RCC 7860 (cell line): ENCODE measurements at places on chromosomes 2 and 18.

DNA sequence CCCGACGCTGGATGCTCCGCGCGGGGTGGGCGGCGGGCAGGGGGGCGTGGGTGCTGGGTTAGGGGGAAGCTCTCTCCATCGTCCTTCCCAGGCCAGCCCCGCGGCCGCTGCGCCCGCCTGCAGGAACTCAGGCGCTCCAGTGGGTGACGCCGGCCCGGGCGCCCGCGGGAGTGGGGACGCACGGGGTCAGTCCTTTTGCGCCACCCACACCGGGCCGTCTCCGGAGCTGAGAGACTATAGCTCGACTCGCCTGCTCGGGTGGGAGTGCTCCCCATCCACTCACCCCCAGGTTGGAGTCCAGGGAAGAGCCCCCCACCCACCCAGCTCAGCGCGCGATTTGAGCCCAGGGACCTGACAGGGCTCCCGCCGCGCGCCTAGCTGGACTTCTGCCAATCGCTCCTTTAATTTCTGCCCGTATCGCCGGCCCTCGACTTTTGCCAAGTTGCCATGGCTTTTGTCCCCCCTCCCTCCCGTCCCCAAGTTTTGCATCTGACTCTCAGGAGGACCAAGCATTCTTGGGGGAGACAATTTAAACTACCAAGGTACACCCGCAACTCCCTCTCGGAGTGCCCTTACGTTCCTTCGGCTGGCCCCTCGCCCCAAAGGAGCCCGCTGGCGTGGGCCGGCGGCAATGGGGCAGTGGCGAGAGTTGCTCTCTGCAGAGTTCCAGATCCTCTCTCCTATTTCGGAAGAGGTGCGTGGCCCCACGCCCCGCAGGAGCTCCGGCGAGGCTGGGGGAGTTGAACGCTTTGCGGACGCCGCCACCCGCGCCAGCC lies 205.8 kb upstream of the SMAD2 start:
- no peak for DNase-seq

DNA sequence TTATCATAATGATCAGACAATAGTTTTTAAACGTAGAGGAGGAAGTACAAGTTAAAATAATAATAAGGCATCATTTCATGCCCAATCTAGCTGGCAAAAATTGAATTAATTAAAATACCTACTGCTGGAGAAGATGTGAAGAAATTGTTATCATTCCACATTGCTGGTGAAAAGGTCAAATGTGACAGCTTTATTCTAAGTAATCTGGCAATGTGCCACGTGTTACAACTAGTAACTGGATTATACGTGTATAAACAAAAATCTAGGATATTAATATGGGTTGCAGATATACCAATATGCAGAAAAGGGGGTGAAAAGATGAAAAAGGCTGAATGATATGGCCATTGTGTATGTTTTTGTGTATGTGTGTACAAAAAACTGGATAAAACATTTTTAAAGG lies 32.4 kb downstream of the SMAD2 start:
- no peak for DNase-seq

DNA sequence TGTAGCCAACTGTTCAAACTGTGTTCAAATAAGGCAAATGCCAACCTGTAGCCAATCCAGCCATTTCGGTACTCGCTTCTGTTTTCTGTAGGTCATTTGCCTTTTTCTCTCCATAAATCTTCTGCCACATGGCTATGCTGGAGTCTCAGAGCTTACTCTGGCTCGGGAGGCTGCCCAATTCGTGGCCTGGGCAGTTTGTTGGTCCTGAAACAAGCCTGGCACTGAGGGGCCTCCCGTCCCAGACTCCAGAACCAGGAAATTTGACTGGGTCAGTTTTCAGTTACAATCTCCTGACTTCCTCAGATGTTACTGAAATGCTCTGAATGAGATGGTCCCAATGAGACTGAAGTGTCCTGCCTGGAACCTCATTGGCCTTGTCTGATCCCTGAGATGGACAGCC lies 120.8 kb upstream of the NPAS2 start:
- no peak for DNase-seq

GRCh38 chr2:220452561-220452960 lies 825.1 kb downstream of the SLC4A3 start:
- no peak for DNase-seq

GRCh38 chr2:112493048-112493447 lies 11.1 kb downstream of the TTL start:
- no peak for DNase-seq

DNA sequence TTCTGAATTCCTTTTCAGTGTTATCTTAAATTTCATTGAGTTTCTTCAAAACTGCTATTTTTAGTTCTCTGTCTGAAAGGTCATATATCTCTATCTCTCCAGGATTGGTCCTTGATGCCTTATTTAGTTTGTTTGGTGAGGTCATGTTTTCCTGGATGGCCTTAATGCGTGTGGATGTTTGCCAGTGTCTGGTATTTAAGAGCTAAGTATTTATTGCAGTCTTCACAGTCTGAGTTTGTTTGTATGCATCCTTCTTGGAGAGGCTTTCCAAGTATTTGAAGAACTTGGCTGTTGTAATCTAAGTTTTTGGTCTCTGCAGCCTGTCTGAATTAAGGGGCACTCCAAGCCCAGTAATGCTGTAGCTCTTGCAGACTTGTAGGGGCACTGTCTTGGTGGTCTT lies 249.3 kb downstream of the ZNF385B start:
- DNase-seq = no peak

- no peak for DNase-seq
These were observed 443 bp downstream of the CPSF3 start for GRCh38 chr2:9423922-9424272.

DNA sequence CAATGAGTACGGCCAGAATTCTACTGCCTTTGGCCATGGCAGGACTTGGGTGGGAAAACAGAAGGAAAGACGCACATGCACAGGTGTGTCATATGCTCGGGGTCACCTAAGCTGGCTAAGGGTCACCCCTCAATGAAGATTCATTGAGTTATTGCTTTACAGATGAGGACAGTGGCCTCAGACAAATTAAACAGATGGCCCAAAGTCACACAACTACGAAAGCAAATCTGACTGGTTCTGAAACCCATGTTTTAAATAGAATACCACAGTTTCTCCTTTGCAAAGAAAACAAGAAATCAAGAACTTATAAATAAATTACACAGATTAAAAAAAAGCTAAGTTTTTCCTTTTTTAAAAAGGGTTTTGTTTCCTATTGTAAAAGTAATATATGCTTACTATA lies 70.5 kb downstream of the ID2 start:
- no peak for DNase-seq

DNA sequence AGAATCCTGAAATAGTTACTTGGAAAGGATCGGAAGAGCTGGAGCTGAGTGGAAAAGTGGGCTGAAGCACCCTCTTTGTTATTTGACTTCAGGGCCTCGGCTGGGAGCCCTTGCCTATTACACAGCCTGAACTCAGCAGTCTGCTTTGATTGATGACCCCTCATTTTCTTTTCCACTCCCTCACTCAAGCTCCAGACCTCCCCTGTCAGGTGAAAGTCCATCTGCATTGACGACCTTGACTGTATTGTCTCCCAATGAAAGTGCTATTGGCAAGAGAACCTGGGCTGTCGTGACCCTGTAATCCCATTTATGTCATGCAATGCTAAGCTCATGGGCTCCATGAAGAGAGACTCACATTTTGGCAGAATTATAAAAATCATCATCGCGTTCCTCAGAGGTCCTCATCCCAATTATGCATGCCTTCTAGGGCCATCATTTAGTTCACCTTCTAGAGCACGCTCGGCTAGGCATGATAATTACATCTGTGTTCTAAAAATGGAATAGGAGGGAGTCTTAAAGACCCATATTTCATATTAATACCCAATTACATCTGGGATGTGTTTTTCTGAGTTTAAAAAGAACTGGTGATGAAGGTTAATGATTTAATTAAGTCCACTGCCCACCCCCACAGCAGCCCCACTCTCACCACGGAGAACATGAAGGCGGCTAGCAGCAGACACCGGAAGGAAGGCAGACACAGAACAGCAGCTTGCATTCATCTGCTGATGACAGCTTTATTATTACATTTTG lies 472.5 kb downstream of the PID1 start:
- DNase-seq = no peak

DNA sequence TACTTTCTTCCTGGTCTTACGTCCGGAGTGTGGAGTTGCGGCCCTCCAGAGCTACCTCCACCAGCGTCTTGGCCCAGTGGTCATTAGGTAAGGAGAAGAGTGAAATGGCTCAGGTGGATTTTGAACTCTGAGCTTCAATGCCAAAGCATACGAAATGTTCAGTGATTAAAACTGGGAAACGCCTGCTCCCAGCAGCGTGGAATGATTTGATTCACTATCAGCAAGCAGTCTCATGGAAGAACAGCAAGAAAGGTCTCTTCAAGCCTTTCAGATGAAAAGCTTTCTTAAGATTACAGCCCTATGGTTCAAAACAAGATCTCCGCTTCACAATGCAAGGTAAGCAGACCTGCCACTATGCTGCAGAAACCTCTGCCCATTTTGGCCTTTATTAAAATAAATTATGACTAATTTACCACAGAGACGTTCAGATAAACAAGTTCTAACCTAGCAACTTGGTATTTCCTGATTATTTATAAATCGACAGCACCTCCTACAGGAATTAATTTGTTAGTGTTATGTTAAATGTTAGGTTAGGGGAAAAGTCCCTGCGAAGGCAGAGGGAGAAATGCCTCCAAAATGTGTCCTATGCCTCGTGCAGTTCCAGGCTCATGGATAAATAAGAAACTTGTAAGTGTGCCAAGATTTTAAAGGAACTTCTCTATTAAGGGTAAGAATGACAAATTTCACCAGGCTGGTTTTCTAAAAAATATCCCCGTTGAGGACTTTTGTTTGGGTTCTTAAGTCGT lies 10.1 kb downstream of the SP9 start:
- DNase-seq = peak; percentile 42

- DNase-seq = no peak
These were observed 130.2 kb downstream of the FAM124B start for GRCh38 chr2:224271617-224272236.

DNA sequence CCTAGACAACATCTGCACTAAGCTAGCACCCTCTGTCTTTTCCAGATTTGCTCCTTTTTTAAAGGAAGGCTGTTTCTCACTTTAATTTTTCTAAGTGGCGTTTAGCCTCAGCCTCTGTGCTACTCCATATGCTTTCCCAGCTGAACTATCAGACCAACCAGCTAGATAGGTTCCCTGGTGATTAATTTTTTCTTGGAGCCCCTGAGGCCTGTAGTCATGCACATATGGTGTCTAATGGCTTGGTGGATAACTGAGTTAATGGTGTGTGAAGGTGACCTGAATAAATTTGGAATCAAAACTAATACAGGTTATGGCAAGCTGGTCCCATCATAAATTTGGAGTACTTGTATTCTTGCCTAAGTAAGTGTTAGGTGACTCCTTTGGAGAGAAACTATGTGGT lies 135.5 kb downstream of the MGAT5 start:
- no peak for DNase-seq

GRCh38 chr18:34796035-34796657 lies 86.0 kb downstream of the DTNA start:
- DNase-seq = no peak

GRCh38 chr18:78017869-78018268 lies 768.2 kb downstream of the GALR1 start:
- no peak for DNase-seq

- no peak for DNase-seq
These were observed 98.6 kb downstream of the CDH2 start for GRCh38 chr18:28078298-28078697.

GRCh38 chr2:121140734-121141133 lies 144.3 kb downstream of the TFCP2L1 start:
- DNase-seq = no peak

GRCh38 chr2:101667823-101668222 lies 29.7 kb upstream of the MAP4K4 start:
- DNase-seq = no peak

GRCh38 chr2:24400207-24400907 lies 40.0 kb upstream of the ITSN2 start:
- DNase-seq = no peak

GRCh38 chr2:172931918-172932520 lies 143.6 kb upstream of the MAP3K20 start:
- peak; percentile 41 for DNase-seq

GRCh38 chr2:164538240-164538866 lies 82.9 kb downstream of the GRB14 start:
- peak; percentile 53 for DNase-seq

- no peak for DNase-seq
These were observed 50.8 kb downstream of the EMILIN2 start for GRCh38 chr18:2897448-2898185.

GRCh38 chr2:218569661-218570500 lies 1.2 kb downstream of the CNOT9 start:
- DNase-seq = peak; percentile 12

- DNase-seq = peak; percentile 79
These were observed 84.2 kb downstream of the SOCS6 start for GRCh38 chr18:70373042-70373519.

DNA sequence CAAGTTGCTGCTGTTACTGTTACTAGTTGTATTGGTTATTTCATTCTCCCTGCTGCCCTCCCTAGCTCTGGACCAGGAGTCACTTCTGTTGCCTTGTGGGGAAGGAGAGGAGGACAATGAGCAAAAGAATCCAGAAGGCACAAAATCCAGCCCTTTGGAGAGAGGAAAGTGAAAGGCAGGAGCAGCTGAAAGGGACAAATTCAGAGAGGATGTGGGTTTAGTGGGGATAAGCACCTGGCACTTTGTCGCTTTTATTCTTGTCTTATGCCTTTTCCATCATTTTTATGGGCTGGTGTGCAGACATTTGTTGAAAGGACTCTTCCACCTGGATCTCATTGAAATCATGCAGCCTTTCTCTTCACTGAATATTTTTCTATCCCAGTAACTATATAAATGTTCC lies 24.3 kb upstream of the LTBP1 start:
- DNase-seq = no peak

DNA sequence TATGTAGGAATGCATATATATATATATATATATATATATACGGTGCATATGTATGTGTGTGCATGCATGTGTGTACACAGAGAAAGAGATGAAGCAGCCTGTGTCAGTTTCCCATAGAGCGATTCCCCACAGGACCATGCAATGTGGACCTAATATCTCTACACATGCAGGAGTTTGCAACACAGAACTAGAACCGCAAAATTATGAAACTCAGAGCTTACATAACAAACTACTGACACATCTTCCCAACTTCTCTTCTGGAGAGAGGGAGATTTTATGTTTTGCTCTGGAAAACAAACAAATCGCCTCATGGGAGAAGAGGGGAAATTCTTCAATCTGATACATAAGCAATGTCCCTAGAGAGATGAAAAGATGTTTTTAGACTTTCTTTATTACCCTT lies 377.2 kb downstream of the LRATD1 start:
- no peak for DNase-seq

DNA sequence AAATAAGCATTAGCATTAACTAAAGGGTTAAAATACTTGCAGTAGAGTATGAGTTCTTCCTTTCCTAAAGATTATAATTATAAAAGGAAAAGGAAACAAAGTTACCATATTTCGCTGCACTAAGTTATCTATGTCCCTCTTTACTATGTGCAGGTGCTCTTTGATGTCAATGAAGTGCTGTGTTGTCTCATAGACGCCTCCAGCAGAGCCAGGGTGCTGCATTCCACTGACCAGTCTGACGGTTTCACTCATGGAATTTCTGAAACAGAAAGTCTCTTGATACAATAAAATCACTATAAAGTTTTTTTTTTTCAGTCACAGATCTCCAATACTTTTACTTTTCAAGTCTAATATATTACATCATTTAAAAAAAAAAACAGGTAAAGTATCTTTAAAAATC lies 14.5 kb upstream of the CPLX4 start:
- no peak for DNase-seq

GRCh38 chr2:167844714-167845530 lies 402.5 kb downstream of the STK39 start:
- no peak for DNase-seq

- no peak for DNase-seq
These were observed 326.7 kb downstream of the AGAP1 start for GRCh38 chr2:235820571-235820970.
